PC-3 (cell line): ENCODE measurements at places on chromosomes 6 and 20. TPM values are rescaled to one million over a fixed set of nuclear protein-coding genes. Genes with fewer than 3 reads are reported as not detected.

GRCh38 chr6:155222506-155222905, 41.3 kb upstream of the CLDN20 start:
- no peak for DNase-seq

DNA sequence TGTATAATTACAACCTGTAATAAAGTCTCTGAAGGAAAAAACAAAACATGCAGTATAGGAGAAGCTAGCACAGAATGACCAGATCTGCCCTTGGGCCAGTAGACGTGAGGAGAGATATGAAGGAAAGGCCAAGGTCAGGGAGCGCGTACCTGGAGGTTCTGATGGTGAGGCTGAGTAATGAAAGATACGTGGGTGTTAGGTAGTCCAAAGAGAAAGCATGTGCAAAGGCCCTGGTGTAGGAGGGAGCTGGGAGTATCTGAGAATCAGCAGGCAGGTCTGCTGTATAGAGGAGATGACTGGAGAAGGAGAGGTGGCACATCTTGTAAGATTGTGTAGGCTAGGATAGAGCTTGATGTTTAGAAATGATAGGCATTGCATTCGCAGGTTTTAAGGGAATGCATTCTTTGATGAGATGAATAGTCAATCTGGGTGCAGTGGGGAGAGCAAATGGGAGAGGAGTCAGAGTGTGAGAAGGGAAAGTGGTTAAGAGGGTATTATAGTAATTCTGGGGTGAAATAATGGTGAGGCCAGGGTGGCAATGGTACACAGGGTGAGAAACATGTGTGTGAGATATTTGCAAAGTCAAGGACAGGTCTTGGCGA, 15.9 kb upstream of the TFB1M start:
- DNase-seq: no peak

- DNase-seq: peak; percentile 24
Measured at GRCh38 chr6:144919560-144919959, 634.4 kb downstream of the UTRN start.

GRCh38 chr6:163341224-163342061, 73.1 kb upstream of the QKI start:
- no peak for DNase-seq

GRCh38 chr20:53739799-53740785, 146.5 kb upstream of the ZNF217 start:
- DNase-seq: peak; percentile 68

DNA sequence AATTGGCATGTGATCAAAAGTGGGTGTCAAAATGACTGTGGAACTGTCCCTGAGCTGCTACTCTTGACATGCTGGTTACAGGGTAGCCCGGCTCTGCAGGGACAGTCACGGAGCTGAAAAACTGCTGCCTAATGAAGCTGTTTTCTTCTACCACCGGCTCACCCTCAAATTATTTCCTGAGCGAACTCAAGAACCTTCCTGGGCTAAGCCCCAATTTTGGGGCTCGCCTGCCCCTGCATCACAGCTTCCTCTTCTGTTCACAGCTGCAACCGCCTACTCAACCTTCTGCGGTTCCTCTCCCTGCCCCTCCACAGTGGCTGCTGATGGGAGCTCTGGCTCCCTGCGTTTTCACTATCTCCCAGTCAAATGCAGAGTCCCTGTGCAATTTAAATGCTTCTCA, 110.8 kb upstream of the MLN start:
- no peak for DNase-seq

DNA sequence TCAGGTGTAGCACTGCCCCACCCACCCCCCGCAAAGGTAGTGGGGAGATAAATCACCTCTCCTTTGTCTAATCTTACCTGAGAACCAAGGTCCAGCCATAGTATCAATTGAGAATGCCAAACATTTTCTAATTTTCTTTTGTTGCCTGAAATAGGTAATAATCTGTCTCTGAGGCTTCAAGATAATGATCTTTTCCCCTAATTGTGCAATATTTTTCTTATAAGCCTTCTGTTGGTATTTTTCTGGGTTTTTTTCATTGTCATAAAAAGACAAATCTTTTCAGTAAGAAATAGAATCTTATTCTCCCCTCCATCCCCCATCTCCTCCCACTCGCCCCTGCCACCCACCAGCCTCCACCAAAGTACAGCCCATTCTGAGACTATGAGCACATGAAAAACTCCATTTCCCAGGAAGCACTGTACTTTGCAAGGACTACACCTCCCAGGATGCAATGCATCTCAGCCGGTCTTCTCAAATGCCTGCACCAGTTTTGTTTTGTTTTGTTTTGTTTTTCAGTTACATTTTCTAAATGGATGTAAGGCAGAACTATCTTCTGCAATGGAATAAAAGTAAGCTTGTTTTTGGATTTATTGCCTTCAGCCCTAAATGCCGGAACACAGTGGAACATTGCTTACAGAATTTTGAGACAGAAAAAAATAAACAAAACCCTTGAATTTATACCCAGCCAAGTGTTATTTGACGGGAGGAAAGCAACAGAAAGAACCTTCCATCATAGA, 268.0 kb downstream of the TFAP2A start:
- DNase-seq: peak; percentile 49

DNA sequence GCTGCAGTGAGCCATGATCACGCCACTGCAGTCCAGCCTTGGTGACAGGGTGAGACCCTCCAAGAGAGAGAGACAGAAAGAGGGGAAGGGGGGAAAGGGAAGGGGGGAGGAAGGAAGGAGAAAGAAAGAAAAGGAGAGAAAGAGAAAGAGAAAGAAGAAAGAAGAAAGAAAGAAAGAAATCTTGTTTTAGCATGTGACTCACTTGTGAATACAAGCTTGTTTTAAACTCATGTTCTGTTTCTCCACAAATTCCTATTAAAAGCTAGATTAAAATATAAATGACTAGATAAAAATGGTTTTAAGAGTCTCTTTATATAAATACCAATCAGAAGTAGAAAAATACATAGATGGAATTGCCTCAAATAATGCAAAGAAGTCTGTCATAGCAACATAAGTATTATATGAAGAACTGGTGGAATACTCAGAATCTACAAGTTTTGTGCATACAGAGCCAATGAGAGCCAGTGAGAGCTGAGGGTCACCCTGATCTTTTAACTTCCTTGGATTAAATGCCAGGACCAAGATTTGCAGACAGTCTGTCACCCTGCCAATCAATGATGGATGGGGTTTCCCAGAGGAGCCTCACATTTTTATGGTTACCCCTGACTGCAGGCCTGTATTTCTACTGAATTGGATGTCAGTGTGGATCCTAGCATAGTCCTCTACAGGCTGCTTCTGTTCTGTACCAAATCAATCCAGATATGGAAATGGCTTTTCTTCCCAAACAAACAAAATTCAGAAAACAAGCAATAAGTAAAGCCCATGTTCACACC, 50.8 kb upstream of the LY86 start:
- DNase-seq: no peak

DNA sequence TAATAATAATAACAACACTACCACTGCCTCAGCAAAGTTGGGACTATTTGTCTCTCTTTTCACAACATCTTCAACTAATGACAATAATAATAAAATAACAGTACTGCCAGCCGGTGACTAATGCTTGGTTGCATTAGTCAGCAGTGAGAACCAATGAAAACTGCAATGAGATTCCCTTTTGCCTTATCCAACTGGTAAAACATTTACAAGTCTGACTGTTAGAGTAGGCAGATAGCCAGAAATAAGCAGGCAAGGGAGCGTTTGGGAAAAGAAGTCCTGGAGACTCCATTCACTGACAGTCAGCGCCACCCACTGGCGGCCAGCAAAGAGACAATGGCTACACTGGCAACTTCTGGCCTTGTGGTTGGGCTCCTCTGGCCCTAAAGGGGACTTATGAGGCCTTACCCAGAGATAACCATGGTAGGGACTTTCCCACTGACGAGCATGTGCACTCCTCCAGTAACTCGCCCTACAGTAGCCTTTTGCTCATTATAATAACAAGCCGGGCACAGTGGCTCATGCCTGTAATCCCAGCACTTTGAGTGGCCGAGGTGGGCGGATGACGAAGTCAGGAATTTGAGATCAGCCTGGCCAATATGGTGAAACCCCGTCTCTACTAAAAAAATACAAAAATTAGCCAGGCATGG, 3.4 kb upstream of the NSFL1C start:
- peak; percentile 100 for DNase-seq

- DNase-seq: no peak
Measured at GRCh38 chr6:90572856-90573255, 14.0 kb downstream of the MAP3K7 start.

GRCh38 chr20:38046572-38046971, 13.0 kb downstream of the RPRD1B start:
- no peak for DNase-seq

DNA sequence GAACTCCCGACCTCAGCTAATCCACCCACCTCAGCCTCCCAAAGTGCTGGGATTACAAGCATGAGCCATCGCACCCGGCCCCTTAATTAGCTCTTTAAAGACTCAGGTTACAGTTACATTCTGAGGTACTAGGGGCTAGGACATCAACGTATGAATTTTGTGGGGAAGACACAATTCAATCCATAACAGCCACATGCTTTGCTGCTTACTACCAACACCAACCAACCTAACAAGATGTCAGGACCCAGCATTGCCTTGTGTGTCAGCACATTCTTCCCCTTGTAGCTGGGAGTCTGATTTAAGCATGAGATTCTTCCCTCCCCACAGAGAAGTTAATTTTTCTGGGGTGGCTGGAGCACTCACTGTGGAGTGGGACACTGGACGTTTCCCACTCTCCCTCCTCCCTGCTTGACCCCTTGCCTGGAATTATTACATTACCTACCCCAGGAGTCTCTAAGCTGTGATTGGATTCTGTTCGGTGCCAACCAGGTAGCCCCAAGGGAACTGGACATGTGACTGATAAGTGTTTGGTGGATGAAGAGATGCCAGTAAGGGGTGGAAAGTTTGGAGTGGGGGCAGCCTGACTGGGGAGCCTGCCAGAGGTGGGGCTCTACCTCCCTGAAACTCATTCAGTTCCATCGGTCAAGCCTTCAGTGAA, 5.6 kb upstream of the PXMP4 start:
- no peak for DNase-seq

GRCh38 chr20:62775206-62775605, 21.1 kb upstream of the MRGBP start:
- no peak for DNase-seq

DNA sequence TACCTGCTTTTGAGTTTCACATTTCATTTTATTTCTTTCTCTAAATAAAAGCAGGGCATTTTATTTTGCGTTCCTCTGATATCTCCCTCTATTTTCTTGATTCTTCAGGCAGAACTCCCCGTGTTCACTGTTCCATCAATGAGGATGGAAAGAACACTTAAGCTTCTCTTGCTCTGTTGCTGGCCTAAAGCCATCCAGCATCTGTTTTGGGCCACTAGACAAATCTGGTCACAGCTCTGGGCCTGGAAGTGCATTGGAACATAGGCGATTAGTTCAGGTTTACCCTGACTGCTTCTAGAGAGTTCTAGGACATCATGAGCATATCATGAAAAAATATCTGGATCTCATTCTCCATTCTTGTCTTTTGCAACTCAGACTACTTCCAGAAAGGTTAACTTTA, 611.2 kb downstream of the UTRN start:
- DNase-seq: no peak

GRCh38 chr20:35601990-35602389, 13.6 kb upstream of the SPAG4 start:
- DNase-seq: no peak

- DNase-seq: peak; percentile 89
Measured at GRCh38 chr20:49976542-49976941, 6.2 kb upstream of the SNAI1 start.

- DNase-seq: peak; percentile 19
Measured at GRCh38 chr6:83354747-83355146, 76.1 kb downstream of the ME1 start.

DNA sequence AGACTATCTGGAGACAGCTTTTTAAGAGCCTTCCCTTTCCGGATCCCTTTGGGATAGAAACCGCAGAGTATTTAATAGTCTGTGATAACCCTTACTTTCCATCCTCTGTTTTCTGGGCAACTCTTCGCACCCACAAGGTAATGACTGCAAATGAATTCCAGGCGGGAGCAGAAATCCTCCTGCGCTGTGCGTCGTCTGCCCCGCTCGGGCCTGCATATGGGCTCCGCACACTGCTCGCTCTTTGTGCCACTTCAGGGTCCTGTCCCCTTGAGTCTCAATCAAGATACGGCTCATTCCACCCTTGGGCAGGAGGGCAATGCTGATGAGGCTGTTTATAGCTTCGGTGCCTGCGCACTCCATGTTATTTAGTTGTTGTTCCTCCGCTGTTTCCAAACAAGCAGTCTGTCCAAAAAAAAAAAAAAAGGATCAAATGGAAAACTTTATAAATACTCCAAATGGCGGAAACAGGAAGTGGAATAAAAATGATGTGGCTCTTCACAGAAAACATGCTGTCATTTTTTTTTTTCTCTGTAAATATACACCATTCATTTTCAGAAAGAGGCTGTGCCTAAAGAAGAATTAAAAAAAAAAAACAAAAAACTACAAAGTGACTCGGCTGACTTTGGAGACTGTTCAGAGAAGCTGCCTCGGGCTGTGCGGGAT, 169.6 kb upstream of the GMDS start:
- no peak for DNase-seq

- no peak for DNase-seq
Measured at GRCh38 chr20:45052698-45053429, 48.1 kb downstream of the KCNS1 start.

- DNase-seq: no peak
Measured at GRCh38 chr6:107533415-107534059, 43.6 kb downstream of the SOBP start.

GRCh38 chr6:7787137-7787608, 61.3 kb downstream of the BMP6 start:
- no peak for DNase-seq

- DNase-seq: peak; percentile 5
Measured at GRCh38 chr6:117956386-117956785, 49.3 kb downstream of the SLC35F1 start.

- no peak for DNase-seq
Measured at GRCh38 chr6:56104591-56104990, 142.8 kb downstream of the COL21A1 start.

GRCh38 chr20:47876311-47877088, 91.2 kb upstream of the SULF2 start:
- no peak for DNase-seq

DNA sequence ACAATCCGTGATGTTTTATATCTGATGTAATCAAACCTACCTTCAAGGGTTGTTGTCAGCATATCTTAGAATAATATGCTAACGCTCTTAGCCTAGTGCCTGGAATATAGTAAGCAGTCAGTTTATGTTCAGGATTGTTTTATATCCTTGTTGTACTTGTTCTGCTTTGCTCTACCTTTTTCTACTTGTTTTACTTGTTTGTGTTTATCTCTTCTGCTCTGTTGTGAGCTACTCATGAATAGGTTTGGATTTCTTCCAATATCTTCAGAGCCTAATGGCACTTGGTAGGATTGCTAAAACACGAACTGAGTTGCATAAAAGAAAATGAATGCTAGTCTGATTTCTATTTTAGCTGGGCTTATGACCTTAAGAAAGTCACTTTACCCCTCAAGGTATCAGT, 40.1 kb downstream of the DNAH8 start:
- DNase-seq: peak; percentile 77

Gene SLC32A1
- not detected in 2 replicates for total RNA-seq

Gene HSF2
- total RNA-seq: 7.3 and 8.4 TPM in 2 replicates

Gene C6orf58
- total RNA-seq: not detected in 2 replicates

Gene PAX1
- not detected in 2 replicates for total RNA-seq

Gene TCEA2
- 19.1 and 23.4 TPM in 2 replicates for total RNA-seq

Gene DTD1
- total RNA-seq: 101 and 124 TPM in 2 replicates

Gene EPHA7
- total RNA-seq: 0.52 and 1.4 TPM in 2 replicates

Gene SNRNP48
- 7.0 and 7.7 TPM in 2 replicates for total RNA-seq

Gene LY86
- total RNA-seq: not detected in 2 replicates

Gene MLN
- total RNA-seq: not detected in 2 replicates

Gene TRIM10
- total RNA-seq: not detected in 2 replicates

Gene WFDC12
- not detected in 2 replicates for total RNA-seq

Gene ERGIC3
- 284 and 376 TPM in 2 replicates for total RNA-seq

Gene ADRM1
- 374 and 487 TPM in 2 replicates for total RNA-seq

Gene LY6G6C
- total RNA-seq: 0.22 TPM in 1 of 2 replicates, not detected in the other

Gene NKAIN4
- total RNA-seq: not detected in 2 replicates

Gene ALDH8A1
- 1.7 and 1.9 TPM in 2 replicates for total RNA-seq
